ENCODE measurements at places on chromosomes 6 and 20.
A peak's percentile ranks its signal among the peaks of the same experiment; 100 is the strongest.

- peak; percentile 73 for DNase-seq
Measured at GRCh38 chr6:14059791-14060436, 57.7 kb upstream of the CD83 start.

GRCh38 chr6:130140084-130140483 lies 82.7 kb downstream of the SAMD3 start:
- peak; percentile 21 for DNase-seq

- DNase-seq: no peak
Measured at GRCh38 chr6:155527443-155527842, 71.8 kb upstream of the NOX3 start.

DNA sequence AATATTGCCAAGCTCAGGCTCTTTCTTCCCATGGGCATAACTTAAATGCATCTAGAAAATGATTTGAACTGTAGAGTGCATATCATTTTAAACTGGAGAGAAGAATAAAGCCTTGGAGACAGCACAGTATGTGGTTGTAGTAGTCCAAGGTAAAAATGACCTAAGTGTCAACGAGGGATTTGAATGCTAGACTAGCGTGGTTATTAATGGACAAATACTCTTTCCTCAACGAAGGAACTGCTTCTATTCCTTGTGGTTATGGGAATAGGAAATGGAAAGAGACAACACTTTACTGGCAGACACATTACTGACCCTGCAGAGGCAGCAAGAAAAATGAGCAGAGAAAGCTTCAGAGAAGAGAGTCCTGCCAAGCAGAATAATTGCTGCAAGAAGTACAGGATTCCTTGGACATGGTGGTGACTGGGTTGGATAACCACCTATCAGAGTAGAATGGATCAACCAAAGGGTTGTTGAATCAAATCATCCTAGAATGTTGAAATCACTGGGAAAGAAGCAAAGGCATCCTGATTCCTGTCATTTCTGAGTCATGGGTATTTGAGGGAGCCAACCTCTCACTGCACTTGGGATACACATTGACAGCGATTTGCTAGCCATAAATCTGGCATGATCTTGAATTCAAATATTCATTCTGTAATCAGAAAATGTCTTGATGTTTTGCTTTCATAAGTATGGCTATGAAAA lies 258.1 kb upstream of the EPHA7 start:
- no peak for DNase-seq

GRCh38 chr6:105258816-105259215 lies 79.0 kb upstream of the POPDC3 start:
- DNase-seq: no peak

DNA sequence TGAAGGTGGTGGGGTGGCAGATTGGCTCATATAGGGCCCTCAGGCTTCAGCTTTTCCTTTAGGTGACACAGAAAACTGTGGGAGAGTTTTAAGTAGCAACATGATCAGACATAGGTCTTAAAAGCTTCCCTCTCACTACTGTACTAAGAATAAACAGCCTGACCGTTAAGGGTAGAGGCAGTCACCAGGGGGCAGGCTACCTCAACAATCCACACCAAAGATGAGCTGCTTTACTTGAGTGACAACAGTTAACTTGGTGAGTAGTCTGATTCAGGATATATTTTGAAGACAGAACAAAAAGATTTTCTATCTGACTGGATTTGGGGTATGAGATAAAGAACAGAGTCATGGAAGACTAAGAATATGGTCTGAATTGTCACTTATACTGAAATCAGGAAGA lies 193.1 kb upstream of the SHLD1 start:
- DNase-seq: peak; percentile 42

DNA sequence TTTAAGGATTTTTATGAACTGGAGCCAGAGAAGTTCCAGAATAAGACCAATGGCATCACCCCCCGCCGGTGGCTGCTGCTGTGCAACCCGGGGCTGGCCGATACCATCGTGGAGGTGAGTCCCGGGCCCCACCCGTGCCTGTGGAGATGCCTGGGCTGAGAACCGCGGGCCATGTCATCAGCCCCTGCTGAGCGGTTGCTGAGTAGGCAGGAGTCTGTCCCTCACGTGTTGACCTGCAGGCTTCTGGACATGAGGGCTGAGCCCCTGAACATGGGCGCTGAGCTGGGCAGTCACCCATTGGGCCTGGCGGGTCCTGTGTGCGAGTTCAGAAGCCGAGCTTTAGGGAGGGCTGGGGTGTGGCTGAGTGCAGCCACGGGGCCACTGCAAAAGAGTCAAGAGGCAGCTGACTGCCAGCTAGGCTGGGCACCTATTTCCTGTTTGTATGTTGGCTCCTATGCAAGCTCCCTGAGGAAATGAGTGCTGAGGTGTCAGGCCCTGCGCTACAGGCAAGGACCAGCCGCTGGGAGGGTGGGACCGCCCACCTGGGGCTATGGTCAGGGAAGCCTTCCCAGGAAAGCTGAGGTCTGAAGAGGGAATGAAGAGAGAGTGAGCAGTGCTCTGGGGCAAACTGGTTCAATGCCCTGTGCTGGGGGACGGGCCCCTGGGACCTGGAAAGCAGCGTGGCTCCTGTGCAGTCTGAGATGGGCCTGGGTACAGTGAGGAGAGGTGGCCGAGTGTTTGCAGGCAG lies 34.3 kb downstream of the PYGB start:
- no peak for DNase-seq

- DNase-seq: peak; percentile 59
Measured at GRCh38 chr6:134447423-134447822, 129.5 kb upstream of the SGK1 start.

DNA sequence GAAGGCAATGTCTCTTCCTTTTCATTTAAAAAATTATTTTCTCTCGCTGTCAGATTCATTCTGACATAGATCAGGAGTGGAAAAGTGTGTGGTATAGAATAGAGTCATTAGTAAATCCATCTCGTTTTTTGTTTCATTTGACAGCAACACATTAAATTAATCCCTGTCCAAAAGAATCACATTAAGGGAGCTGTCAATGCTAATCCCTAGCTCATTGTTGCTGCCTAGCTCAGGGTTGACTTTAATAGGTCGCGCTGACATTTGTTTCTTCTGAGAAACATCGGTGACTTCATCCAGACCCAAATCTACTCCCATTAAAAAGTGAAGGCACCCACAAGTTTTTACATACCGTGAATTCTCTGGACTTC lies 25.4 kb upstream of the MAP3K7 start:
- no peak for DNase-seq

GRCh38 chr6:16367571-16367970 lies 129.2 kb downstream of the GMPR start:
- peak; percentile 36 for DNase-seq

DNA sequence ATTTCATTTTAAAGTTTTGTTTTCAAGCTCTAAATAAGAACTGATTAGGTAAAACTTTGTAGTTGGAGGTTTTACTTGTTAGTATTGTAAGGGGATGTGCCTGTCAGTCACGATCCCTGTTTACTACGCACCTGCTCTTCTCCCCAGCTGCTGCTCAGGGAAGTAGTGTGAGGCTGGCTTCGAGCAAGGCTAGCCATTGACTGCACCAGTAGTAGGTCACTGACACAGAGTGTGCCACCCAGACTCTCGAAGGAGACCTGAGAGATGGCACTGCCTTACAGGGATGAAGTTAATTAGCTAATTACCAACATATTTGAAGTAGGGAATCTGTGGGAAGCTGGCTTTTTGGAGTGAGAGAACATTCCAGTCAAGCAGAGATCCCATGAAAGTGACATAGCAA lies 89.2 kb downstream of the DNAH8 start:
- no peak for DNase-seq

DNA sequence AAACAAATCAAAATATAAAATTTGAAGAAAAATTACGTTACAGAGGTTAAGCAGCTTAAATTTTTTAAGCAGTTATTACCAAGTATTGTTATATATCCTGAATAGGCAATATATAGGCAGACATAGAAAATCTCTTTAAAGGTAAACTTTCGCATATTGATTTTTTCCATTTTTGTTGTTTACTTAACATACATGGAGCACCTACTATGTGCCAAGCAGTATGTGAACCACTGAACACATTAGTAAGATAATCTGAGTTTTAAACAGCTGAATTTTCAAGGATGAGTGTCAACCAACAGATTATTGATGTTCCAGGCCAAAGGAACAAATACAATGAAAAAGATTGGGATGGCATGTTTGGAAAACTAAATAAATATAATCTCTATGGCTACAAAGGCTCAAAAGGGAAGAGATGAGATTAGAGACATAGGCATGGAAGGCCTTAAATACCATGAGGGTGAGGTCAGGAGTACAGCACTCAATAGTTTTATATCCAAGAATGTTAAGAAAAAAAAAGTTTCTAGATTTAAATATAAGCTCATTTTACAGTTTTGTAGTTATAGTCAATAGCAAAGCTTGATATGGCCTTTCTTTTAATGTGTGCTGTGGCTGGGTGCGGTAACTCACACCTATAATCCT lies 277.5 kb downstream of the PTPRK start:
- DNase-seq: no peak

GRCh38 chr6:140929121-140929520 lies 1203.6 kb upstream of the GJE1 start:
- DNase-seq: no peak

DNA sequence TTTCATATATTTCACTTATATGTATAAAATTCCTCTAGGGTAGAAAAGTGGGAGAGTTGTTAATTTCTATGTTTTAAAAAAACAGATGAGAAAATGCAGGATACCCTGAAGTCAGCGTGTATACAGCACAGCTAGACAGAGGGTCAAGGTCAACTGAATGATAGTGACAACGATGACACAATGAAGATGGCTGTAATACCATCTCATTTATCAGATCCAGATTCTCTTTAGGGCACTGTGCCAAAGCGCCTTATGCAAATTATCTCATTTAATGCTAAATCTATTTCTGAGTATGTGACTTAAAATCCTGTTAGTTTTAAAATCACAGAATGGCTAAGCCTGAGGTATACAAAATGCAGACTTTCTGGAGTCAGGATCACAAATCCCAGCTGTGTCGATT lies 431.4 kb upstream of the RUNX2 start:
- DNase-seq: no peak

DNA sequence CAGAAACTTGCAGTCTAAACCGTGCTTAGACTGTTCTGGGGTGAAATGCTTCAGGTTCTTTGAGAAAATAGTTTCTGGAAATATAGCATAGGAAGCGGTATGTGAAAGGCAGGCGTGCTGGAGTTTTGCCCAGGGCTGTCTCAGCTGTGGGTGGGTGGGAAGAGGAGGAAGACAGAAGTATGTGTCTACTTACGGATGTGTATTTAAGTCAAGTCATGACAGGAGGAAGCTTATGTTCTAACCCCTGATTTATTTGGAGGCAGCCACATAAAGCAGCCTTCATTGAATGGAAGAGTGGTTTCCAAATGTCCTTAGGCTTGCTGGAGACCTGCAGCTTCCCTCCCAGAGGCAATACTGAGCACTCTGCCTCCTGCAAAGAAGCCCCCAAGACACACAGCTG lies 345.8 kb upstream of the PRND start:
- DNase-seq: peak; percentile 83

DNA sequence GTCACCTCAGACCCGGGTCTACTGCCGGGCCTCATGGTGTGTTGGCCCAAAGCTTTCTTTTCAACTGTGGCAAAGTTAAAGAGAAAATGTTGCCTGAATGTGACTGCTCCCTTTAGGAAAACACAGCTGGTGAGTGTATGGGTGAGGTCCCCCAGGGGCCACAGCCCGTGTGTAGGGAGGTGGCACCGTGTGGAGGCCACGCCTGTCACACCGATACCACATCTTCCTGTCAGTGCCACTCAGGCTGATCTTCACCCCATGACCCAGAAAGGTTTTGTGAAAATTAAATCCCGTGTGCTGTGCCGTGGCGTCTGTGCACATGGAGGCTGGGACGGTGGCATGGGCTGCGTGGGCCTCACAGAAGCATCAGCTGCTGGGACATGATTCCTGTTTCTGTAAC lies 10.7 kb upstream of the ADRM1 start:
- DNase-seq: no peak

DNA sequence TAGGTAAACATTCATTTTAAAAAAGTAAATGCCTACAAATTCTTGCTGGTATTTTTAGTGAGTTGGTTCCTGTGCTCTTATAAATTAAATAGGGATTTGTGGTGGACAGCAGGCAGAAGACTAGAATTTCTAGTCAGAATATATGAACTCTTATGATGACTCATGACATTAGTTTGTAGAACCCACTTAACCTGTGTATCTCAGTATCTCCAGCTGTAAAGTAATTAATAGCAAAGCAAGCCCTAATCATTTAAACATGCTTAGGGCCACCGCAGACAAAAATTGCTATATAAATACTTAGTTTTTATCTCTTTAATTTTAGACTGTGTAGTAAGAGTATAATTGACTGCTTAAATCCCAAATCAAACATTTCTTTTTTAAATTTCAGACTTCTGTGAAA lies 2.4 kb downstream of the FAM135A start:
- DNase-seq: peak; percentile 55

- peak; percentile 83 for DNase-seq
Measured at GRCh38 chr6:158780988-158781691, 38.0 kb downstream of the EZR start.

GRCh38 chr6:1598886-1599285 lies 10.8 kb upstream of the FOXC1 start:
- no peak for DNase-seq

- DNase-seq: no peak
Measured at GRCh38 chr20:1207293-1207878, 4.1 kb downstream of the C20orf202 start.

DNA sequence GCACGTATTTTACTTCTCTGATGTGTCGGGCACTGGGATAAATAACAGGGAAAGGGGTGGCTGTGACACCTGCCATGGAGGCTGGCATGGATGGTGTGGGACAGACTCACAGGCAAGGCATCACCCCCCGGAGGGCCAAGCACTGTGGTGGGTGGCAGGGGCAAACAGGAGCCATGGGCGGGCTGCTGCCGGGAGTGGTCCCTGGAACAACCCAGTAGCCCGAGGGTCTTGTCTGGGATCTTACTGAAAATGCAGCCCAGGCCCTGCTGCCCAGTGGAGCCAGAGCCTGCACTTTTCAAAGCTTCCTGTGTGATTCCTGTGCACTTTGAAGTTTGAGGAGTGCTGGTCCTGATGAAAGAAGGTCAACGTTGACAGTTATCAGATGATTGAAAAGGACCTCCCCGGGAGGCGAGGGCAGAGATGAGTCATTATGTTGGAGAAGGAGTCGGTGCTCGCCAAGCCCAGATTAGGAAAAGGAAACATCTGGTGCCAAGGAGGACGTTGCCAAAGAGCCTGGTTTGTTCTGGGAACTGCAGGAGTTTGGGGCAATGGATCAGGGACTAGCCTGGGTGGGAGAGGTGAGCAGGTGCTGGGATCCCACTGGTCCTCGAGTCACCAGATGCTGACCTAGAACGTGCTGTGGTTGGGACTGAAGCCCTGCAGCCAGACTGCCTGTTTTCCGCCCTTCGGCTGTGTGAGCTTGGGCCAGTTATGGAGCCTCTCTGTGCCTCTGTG lies 130.0 kb upstream of the GGTLC1 start:
- DNase-seq: peak; percentile 54

GRCh38 chr20:39909447-39909846 lies 779.6 kb downstream of the MAFB start:
- peak; percentile 14 for DNase-seq

Data from bronchial epithelial cell (primary cell).